NCI-H187 (cell line): ENCODE measurements at places on chromosomes 16 and 17.
A peak's percentile ranks its signal among the peaks of the same experiment; 100 is the strongest.

DNA sequence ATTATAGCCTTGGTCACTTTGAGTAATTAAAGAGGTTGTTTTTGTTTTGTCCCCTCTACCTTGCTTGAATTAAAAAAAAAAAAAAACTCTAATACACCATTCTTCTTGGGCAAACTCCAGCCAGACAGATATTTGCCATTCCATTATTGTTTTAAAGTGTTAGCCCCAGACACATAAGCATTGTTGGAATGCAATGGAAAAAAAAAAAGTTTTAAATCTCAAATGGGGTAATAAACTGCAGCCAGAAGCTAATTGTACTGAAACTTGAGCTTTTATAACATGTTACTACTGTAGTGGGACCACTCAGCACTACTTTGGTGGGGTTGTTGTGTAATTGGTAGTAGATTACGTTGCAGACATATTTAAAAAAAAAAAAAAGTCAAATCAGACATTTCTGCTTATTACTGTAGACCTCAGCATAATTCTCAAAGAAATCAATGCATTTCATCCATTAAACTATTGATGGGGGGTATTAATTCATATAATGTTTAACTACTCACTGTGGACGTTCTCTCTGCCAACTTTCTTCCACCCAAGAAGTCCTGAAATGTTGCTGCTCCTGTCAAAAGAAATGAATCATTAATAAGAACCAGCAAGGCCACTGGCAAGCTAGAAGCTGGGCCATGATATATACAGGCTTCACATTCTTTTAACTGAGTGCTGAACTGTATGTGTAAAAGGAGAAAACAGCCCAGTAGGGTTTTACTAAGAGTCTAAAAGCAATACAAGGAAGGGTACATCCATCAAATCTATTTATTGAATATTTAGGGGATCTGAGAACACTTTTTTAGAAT is 626.6 kb upstream of the SOX9 start:
- DNase-seq, result no peak

DNA sequence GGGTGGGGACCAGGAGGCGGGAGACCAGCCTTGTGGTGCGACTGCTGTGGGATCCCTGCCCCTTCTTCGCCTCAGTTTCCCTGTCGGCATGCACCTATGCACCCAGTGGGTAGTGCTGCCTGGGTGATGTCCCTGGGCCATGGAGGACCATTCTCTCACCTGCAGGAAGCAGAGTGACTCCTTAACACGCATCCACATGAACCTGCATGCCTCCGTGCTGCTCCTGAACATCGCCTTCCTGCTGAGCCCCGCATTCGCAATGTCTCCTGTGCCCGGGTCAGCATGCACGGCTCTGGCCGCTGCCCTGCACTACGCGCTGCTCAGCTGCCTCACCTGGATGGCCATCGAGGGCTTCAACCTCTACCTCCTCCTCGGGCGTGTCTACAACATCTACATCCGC is 25.2 kb downstream of the ADGRG5 start:
- DNase-seq, result no peak

DNA sequence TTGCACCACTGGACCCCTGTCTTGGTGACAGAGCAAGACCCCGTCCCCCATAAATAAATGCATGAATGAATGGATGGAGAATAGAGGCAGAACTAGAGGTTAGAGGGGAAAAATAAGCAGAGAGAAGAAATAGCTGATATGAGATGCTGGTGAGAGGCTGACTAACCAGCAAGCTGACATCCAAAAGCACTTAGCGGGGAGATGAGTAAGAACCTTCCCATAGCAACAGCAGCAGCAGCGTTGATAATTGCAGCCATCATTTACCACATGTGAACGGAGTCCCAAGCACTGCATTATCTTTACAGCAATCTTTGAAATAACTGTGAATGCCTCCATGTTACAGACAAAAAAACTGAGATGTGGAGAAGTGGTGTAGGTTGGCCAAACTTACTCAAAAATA is 777.3 kb upstream of the EEF2KMT start:
- DNase-seq, result no peak

- DNase-seq, result no peak
Observed at GRCh38 chr17:6494239-6494941, 50.1 kb downstream of the PIMREG start.

DNA sequence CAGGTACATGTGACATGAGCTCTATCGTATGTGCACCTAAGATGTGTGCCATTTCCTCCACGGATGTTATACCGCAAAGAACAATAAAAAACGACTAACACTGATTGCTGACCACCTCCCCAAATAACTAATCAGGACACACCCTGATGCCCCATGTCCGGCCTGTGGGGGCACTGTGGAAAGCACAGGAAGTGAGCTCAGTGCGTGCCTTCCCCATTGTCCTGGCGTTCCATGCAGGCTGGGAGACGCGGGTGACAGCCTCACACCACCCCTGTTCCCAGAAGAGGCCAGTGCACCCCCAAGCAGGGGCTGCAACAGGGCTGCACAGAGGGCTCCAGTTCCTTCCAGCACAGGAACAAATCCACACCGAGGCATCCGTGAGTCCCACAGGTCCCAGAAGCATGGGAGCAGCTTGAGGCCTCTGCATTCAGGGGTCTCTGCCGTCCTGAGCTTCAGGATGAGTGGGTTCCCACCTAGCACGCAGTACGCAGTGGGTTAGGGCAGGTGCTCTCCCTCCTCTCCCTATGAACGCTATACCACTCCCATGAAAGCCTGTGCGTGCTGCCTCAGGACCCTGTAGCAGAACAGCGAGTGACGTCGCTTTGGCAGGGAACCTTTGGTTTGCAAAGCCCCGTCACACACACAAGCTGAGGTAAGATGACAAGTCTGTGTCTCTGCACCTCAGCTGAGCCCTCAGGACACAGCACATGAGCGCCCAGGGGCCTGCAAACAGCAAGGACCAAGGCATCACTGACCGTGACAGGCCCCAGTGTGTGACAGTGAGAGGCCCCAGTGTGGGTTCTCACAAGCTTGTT is 117.7 kb downstream of the ZNF778 start:
- no peak for DNase-seq

GRCh38 chr17:28247671-28248555 is 71.1 kb upstream of the TMEM97 start:
- no peak for DNase-seq

GRCh38 chr17:59121901-59122480 is 15.3 kb upstream of the TRIM37 start:
- no peak for DNase-seq

GRCh38 chr17:78723001-78723796 is 58.9 kb downstream of the CYTH1 start:
- DNase-seq, result peak; percentile 55

- no peak for DNase-seq
Observed at GRCh38 chr16:81384006-81384405, 60.6 kb upstream of the CMIP start.

DNA sequence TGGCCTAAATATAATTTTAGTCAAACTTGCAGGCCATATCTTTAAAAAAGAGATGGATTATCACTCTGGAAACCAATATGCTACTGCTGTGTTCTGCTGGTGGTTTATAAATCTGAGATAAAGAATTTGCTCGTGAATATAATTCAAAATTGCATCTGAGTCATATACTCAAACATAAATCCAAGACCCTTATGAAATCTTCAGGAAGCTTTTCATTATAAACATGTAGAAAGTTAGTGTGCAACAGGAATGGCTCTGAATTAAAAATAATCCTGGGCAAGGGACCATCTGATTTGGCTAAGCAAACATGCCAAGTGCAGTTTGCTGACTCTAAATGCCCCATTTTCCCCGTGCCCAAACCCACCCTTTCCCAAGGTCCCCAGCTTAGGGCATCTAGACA is 57.3 kb downstream of the TEX2 start:
- no peak for DNase-seq

- no peak for DNase-seq
Observed at GRCh38 chr17:45342306-45342705, 25.5 kb upstream of the MAP3K14 start.

GRCh38 chr16:14356064-14356463 is 274.0 kb downstream of the PARN start:
- no peak for DNase-seq

GRCh38 chr17:42407289-42407836 is 15.7 kb downstream of the CAVIN1 start:
- DNase-seq, result no peak

- DNase-seq, result no peak
Observed at GRCh38 chr16:81562174-81562849, 117.7 kb downstream of the CMIP start.

GRCh38 chr16:50499254-50499653 is 48.9 kb upstream of the NKD1 start:
- no peak for DNase-seq

GRCh38 chr16:4098501-4098900 is 17.7 kb downstream of the ADCY9 start:
- DNase-seq, result no peak

DNA sequence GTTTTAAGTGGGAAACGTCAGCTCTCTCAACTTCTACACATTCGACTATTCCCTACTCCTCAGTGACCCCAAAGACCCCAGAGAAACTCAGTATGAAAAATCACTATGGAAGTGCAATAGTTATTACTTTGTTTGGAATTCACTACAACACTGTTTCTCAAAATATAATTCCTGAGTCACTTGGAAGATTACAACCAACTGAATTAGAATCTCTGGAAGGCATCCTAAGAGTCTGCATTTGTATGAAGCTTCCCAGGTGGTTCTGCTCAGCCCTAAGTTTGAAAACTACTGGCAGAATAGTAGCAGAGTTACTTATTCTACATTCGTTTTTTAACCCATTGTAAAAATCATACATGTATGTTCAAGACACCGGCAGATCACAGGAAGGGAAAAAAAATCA is 525.6 kb downstream of the MAF start:
- DNase-seq, result no peak

DNA sequence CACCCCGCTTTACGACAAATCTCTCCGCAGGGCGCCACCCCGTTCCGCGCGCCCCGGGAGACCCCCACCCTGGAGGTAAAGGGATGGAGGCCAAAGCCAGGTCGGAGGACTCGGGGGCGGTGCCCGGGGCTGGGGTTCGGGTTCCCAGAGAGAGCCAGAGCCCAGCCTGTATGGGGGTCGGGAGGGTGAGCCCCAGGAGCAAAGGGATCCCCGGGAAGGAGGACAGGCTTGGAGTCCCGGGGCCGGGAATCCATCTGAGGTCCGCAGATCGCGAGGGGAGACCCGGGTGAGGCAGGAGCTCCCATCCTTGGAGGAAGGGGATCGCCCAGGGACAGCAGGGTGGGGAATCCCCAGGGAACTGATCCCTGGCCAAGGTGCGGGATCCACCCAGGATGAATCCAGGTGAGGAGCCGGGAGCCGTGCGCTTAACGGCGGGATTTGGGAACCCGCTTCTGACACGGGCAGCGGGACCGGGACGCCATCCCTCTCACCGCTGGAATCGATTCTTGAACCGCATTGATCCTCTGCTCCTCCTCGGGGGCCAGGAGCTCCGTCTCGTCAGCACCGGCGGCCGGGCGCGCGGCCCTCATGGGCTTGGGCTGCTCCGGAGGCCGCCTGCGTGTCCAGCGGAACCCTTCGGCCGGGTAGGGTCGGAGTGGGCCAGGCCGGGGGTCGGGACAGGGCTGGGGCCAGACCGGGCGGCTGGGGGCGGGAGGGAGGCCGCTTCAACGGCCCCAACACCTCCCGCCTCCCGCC is at the start of gene MMD:
Gene MMD (minus strand): TSS at position 657 of the 756 bp plus-strand sequence. CDS start 140 bp downstream, at position 517.
- DNase-seq, result no peak

DNA sequence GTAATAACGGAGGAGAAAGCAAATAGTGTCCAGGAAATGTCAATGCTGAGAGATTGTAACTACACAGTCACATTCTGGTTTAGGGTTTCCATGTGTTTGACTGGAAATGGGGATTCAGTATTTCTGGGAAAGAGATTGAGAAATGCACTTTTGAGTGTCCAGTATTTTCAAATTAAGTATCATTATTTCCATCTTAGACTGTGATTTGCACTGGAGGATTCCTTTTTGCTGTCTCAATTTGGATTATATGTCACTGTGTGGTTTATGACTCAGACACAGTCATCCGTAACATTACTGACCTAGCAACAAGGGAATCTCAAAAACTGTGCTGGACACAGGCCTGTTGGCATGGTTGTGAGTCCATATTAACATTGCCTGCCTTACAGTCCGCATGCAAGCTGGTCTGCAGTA is 681.4 kb downstream of the CDH11 start:
- no peak for DNase-seq

DNA sequence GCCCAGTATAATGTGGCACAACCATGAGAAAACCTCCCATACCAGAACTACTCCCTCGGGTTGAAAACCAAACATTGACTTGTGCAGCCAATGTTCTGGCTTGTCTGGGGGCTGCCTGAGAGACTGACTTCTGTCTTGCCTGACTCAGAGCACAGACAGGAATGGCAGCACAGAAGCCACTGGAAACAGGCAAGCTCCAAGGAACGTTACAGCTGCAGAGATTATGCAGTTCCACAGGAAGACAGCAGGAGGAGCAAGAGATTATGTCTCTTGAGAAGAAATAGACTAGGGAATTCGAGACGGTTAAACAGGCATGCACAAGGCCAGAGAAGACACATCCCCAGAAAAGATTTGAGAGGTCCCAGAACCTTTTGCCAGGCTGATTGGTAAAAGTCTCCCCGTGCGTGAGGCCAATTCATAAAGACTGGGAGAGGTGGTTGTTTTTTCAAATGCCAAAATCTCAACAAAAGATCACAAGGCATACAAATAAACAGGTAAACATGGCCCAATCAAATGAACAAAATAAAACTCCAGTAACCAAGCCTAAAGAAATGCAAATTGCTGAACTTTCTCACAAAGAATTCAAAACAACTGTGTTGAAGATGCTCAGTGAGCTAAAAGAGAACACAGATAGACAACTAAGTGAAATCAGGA is 90.6 kb upstream of the CDH5 start:
- no peak for DNase-seq

GRCh38 chr16:855471-855870 is 54.9 kb upstream of the GNG13 start:
- DNase-seq, result no peak

DNA sequence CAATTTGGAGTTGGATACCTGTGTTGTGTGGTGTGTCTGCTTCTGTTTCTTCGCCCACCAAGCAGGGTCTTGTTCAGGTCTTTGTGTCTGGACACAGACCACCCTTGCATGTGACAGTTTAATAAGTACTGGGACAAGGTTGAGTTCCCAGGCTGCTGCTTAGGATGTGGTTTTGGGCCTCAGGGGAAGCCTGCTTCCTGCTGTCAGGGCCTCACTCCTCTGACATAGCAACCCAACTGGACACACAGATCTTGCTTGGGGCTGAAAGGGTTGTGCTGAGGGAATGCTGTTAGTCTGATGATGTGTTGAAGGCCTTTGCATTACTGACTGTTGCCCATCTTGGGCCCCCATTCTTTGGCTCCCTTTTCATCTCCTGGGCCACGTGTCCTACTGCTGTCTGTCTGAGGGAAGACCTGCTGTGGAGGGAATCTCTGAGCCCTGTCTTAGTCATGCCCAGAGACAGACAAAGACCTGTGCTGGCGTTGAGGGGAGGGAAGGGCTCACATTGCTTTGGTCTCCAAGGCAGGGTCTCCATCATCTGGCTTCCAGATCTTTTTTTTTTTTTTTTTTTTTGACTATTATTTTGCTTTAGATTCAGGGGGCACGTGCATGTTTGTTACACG is 4.7 kb upstream of the TGFB1I1 start:
- DNase-seq, result no peak

- DNase-seq, result no peak
Observed at GRCh38 chr17:67452681-67453554, 75.8 kb downstream of the PITPNC1 start.
